Common myeloid progenitor, CD34-positive (primary cell): ENCODE measurements at places on chromosomes 1 and 21.
A peak's percentile ranks its signal among the peaks of the same experiment; 100 is the strongest.

- no peak for DNase-seq
These were observed 1147.2 kb upstream of the ADGRL4 start for GRCh38 chr1:80153762-80154161.

DNA sequence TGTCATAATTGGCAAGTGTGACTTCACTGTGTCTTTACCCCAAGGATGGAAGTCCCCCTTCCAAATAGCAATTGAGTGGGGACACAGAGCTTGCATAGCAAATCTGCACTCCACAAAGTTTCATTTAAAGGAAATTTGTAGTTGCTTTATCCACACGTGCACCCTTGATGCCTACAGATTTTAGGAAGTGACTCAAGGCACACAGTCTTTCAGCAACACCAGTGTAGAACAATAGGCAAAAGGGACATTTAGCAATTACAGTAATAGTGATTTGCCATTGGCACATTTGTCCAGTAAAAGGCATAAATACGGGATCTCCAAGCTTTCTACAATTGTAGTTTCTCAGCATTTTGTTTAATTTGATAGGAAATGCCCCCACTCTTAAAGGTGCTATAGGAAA, 43.4 kb upstream of the KAZN start:
- no peak for DNase-seq

GRCh38 chr1:56854521-56855099, at the start of gene C8A:
C8A (plus strand) TSS chr1:56854797; CDS start chr1:56854902, 105 bp downstream.
- DNase-seq, result no peak

- no peak for DNase-seq
These were observed 18.2 kb downstream of the CAP1 start for GRCh38 chr1:40058453-40059337.

GRCh38 chr1:153985941-153986761, at the start of gene RAB13:
RAB13 (minus strand) TSS chr1:153986339; CDS start chr1:153986236, 103 bp downstream.
- no peak for DNase-seq

DNA sequence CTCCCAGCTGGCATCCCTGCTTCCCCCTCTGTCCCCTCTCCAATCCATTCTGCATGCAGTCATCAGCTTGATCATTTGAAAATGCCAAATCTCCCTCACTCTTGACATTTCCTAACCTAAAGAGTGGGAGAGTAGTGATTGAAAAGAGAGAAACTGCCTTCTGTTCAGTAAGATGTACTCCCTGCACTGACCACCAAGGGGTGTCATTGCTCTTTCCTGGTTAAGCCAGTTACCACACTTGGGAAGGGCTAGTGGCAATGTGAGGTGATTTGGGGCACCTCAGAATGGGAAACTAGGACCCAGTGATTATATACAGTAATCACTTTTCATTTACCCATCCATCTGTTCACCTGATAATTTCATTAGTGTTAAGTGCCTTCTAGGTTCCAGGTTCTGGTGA, 6.9 kb upstream of the TMEM269 start:
- DNase-seq, result peak; percentile 52

GRCh38 chr1:55427606-55428005, 212.4 kb upstream of the USP24 start:
- no peak for DNase-seq
